ENCODE measurements at places on chromosomes 1 and 21.

GRCh38 chr1:55913565-55913964 lies 665.8 kb downstream of the PLPP3 start:
- DNase-seq = no peak

- DNase-seq = no peak
Observed at GRCh38 chr1:12130466-12131130, 36.2 kb upstream of the TNFRSF1B start.

DNA sequence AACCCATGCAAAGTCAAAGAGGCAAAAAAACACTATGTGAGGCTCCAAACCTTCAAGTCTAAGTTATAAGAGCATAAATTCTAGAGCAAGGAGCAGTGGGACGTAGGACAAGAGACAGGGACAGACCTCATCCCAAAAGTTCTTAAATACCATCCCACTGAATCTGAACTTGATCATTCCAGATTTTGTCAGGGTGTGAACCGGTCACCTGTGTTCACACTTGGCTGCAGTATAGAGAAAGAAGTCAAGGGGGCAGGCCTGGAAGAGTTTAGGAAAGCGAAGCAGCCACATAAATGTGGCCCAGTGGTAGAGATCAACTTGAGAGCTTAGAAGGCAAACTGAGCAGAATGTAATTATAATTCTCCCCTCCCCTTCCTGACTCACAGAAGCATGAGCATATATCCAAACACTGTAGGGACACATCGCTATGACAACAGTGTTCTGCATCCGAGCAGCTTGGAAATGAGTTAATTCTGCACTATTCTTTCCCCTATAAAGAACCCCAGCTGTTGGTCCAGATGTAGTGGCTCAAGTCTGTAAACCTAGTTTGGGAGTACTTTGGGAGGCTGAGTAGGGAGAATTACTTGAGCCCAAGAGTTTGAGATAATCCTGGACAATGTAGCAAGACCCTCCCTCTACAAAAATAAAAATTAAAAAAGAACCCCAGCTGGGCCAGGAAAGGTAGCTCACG lies 2.7 kb downstream of the AKR7A2 start:
- DNase-seq = no peak

- DNase-seq = no peak
Observed at GRCh38 chr1:22836850-22837249, 126.2 kb downstream of the EPHB2 start.

DNA sequence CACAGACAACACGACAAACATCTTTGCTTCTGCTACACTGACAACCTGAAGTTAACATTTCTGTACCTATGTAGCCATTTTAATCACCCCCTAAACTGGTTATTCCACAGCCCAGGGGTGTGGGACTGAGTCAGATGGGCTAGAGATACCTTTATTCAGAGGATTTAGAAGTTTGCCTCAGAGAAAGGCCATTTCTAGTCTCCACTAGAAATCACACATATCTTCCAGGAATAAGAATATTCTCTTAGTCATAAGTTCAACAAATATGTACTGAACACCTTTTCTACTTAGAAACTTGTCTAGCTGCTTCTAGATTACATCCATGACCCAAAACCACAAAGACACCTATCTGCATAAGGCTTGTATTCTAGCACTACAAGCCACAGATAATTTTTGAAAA lies 38.8 kb downstream of the ERG start:
- DNase-seq = no peak

GRCh38 chr1:12527564-12527963 lies 90.4 kb downstream of the DHRS3 start:
- no peak for DNase-seq

GRCh38 chr1:86754265-86754974 lies 50.0 kb downstream of the SH3GLB1 start:
- no peak for DNase-seq

GRCh38 chr1:153342178-153342577 lies 6.5 kb downstream of the PGLYRP4 start:
- DNase-seq = no peak

DNA sequence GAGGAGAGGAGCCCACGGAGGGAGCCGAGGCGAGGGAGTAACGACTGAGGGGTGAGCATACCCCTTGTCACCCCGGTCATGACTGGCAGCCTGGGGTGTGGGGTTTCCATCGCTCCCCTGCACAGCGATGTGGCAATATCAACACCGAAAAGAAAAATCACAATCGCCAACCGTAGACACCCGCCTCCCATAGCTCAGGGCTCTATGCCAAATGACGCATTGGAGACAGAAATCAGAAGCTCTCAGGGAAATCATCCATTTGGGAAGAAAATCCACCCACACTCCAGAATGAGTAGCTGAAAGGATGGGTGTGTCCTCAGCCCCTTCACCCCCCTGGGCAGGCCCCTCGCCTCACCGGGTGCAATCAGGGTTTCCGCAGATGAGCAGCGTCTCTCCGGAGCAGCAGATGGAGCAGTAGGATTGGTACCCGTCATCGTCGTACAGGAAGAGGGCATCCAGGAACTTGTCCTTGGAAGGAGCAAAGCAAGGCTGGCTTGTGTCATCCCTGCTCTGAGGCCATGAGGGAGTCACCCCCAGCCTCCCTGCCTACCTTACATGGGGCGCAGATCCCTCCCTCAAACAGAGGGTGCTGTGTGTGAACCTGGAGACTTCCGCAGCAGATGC lies 2.5 kb downstream of the DNMT3L start:
- DNase-seq = no peak

DNA sequence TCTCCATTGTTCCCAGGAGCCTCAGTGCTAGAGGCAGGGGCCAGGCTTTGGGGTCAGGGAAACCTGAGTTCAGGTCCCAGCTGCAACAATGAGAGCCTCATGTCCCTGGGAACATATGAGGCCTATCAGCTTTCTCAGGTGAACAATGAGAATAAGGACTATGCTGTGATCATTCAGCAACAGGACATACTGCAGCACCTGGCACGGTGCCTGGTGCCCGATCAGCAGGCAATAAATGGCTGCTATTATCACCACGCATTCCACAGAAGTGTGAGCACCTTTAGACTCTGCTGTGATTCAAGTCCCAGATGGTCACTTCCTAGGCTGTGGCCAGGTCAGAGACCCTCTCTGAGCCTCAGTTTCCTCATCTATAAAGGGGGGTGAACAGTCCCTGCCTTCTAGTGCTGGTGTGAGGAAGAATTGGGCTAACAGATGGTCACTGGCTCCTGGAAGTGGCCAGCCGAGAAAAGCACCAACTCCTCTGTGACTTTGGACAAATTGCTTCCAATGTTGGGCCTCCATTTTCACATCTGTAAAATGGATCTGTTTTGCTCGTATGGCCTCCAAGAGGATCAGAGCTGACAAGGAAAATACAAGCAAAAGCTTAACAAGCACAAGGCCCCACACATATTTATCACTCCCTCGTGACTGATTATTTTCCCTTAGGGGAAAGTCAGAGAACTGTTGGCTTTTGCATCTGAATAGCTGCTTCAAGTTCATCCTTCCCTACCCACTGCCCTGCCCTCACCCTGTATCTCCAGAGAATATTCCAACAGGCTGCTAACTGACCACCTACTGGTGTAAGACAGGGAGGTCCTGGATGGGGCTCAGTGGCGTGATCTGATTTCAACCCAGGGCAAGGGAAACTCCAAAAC lies 1.1 kb downstream of the SLC5A9 start:
- no peak for DNase-seq

DNA sequence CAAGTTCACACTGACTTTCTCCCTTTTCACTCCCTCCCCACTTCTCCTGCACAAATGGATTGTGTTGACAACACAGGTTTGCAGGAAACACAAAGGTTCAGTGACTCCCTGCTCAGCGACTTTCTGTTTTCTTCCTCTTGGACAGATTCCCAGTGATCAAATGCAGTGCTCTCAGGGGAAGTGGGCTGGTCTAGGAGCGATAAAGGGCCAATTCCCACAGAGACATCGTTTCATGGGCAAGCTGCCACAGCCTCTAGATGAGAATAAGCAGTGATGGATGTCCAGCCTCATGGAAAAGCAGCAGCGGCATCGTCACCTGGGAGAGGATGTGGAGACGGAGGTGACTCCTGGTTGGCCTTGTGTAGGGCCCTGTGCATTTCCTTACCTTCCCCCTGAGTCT lies 30.6 kb downstream of the FYB2 start:
- DNase-seq = no peak

DNA sequence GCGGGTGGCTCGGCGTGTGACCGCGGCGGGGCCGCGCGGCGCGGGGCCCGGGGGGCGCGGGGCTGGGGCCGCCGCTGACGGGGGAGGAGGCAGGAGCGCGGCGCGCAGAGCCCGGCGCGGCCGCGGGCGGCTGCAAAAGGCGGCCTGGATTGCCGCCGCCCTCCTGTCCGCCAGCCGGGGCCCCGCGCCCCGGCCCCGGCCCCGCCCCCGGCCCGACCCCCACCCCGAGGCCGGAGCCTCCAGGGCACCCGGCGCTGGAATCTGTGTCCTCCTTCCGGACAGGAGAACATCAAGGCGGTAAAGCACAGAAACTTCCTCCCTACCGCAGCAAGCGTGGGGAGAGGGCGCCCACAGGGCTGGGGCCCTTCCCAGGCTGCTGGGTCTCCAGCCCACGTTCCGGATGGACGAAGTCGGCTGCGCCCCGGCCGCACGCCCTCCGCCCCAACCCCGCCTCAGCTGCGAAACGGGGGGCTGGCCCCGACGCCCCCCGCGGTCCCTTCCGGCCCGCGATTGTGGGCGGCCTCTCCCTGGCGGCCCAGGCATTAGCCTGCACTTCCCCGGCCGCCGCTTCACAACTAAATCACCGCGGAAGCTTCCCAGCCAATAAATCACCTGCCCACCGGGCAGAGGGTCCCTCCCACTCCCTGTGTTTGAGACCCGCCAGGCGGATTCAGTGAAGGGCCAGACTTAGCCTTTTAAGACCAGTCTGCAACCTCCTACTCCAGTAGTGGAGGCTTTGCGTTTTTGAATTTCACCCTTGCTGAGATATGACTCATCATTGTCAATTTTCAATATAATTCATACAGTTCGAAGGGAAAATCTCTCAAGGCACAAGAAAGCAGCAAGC lies 106.0 kb downstream of the SLC45A1 start:
- DNase-seq = no peak

DNA sequence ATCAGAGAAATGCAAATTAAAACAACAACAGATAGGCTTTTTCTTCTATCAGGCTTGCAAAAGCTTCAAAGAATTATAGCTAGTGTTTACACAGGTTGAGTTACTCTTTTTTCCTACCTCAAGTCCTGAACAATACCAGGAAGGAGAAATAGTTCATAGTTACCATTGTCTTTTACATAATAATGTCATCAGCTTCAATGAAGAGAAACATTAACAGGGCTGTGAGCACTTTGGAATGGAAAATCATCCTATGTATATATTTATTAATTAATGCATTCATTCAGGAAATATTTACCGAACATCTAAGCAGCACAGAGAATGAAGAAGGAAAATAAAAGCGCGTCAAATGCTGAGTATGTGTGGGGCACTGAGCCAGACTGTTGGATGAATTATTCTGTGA lies 197.3 kb downstream of the ZBTB18 start:
- DNase-seq = no peak

DNA sequence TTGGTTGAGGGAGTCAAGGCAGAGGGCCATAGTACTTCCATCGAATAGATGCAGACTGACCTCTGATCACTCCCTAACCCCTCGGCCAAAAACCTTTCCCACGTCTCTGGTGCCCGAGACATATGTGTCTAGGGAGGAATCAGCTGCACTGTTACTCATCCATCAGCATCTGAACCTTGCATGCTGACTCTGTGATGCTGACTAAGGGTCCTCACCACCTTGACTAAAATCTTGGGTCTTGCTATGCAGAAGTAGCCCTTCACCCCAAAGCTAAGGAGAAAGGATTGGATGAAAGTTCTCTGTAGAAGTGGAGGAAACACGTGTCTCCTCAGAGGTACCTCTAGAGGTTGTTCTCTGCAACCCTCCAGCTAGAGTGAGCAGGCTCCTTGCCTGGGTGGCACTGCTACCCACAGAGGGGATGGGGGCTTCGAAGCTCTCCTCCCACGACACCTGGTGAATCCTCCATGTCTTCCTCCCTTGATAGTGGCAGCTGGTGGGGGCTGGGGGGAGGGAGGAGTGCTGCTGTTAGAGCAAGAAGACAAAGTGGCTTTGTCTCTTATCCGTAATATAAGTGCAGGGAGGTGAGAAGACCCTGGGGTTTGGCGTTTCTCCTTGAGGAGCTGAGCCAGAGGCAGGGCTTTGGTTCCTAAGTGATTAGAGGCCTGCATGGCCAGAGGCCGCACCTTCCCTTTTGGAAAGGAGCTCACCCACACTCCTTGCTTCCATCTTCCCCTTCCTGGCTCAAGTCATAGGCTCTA lies 45.1 kb downstream of the ATP2B4 start:
- no peak for DNase-seq

- DNase-seq = no peak
Observed at GRCh38 chr1:224744521-224744920, 128.4 kb downstream of the CNIH3 start.

GRCh38 chr1:180267211-180267561 lies 37.1 kb downstream of the LHX4 start:
- no peak for DNase-seq

DNA sequence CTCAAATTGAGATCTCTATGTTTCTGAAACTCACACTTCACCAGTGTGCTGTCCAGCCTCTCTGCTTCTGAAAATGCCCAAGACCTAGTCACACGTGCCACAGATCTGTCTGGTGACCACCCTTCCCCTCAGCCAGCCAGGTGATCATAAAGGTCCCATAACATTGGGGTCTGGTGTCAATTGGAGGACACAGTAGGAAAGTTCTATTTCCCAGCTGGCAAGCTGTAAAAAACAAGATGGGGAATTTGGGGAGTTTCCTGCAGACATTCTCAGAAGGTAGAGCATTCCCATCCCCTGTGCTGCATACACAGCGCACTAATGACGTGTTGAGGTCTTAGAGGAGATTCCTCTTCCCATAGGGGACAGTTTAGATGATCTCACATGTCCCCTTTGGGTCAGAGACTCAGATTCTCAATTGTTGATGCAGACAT lies 50.1 kb downstream of the RPS6KA1 start:
- no peak for DNase-seq

GRCh38 chr1:111553196-111553595 lies 49.8 kb upstream of the ADORA3 start:
- no peak for DNase-seq

- no peak for DNase-seq
Observed at GRCh38 chr1:168216171-168216570, 9.6 kb upstream of the SFT2D2 start.

DNA sequence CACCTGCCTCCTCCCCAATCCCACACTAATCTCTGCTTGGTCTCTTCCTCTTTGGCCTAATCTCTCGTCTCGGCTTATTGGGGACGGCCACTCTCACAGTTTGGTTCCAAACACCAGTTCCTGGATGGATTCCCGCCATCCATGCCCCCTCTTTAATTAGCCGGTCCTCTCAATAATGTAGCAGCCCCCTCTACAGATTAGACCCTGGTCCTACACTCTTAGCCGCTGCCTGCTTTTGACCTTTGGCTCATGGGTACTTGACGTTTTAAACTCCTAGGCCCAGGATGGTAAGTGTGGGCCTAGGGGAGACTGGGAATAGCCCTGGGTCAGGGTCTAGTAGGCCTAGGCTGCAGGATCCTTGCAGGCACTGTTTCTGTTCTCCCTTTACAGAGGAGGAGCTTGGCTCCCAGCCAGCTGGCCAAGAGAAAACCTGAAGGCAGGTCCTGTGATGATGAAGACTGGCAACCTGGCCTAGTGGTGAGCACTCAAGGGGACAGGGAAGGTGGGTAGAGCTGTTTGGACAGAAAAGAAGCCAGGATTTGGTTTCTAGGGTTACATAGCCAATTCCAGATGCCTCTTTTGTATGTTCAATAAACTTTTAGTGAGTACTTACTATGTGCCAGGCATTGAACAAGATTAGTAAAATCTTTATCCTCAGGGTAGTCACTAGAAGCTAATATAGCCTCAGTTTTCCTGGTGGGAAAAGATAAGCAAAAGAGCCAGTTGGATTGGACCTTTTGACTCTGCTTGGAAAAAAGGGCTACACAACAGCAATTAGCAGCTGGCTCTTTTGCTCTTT lies 758 bp downstream of the RAD54L start:
- DNase-seq = no peak
